Effector CD8-positive, alpha-beta T cell (primary cell): ENCODE measurements at places on chromosomes 12 and 14.

DNA sequence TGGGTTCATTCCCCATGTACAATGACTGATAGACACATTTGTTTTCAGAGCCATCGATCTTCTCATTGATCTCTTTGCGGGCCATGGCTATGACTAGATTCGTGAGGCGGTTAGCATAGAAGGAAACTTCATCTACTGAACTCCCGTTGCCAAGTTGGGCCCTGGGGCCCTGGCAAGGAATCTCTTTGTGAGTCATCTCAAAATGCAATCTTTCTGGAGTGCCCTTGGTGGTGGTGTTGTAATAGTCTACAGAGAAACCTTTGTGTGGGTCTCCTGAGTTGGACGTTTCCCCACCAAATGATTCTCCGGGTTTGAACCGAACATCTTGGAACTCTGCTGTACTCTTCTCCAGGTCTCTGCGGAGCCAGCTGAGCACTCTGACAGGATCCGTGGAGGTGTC is 20.4 kb downstream of the AKAP3 start:
- DNase-seq = no peak

DNA sequence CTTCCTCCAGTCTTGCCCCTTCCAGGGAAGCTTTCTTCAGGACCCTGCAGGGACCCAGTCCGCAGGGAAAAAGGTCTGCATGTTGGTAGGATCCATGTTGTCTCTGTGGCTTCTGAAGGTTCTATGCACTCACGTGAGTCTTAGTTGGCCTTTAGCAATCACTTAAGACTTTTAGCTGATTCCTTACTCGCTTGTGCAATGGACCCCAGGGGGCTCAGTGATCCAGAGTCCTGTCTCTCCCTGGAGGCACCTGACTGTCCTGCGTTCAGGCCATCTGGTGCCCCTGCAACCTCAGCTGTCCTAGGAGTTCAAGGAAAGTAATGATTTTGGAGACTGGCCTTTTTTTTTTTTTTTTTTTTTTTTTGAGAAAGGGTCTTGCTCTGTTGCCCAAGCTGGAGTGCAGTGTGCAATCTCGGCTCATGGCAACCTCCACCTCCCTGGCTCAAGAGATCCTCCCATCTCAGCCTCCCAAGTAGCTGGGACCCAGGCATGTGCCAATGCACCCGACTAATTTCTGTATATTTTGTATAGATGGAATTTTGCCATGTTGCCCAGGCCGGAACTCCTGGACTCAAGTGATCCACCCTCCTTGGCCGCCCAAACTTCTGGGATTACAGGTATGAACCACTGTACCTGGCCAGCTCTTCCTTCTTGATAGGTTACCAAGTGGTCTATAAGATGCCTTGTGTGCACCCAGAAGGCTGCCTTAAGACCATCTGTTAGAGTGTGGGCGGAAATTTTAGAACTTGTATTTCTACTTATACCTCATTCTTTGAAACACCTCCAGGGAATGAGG is 4.6 kb downstream of the IFI27L2 start:
- no peak for DNase-seq

DNA sequence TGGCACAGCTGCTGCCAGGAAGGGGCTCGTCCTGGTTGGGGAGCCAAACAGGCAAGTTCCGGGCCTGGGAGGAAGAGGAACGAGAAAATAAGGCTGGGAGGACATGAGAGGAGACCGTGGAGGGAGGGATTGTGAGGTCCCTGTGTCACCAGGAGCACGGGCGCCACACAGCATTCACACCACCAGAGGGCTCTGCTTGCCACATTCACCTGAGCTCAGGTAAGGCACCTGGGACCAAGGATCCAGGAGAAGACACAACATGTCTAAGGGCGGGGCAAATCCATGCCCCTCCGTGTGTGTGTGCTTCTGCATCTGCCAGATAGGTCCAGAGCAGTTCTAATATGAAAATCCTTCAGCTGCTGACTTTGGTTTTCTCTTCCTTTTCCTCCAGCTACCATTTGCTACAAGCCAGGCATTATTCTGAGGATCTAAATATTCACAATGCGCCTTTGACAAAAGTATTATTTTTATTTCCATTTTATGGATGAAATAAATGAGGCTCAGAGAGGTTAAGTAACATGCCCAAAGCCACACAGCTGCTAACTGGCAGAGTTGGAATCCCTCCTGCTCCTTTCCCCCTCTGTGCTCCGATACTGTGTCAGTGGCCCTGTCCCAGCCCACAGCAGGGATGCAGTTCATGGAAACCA is 14.6 kb downstream of the RAPGEF3 start:
- DNase-seq = peak; percentile 32

- DNase-seq = no peak
Observed at GRCh38 chr12:70543444-70543843, 93.8 kb downstream of the PTPRB start.

- no peak for DNase-seq
Observed at GRCh38 chr12:89033062-89033461, 319.2 kb downstream of the DUSP6 start.
